Frontal cortex (tissue), 4 donors: ENCODE measurements at places on chromosomes 12 and 14. TPM values are rescaled to one million over a fixed set of nuclear protein-coding genes. Genes with fewer than 3 reads are reported as not detected.

- DNase-seq, result no peak
Measured at GRCh38 chr12:69661386-69661785, 37.7 kb downstream of the BEST3 start.

RSRC2 gene
- 62.0 TPM for total RNA-seq

MFAP5 gene
- 0.41 TPM for total RNA-seq

- no peak for DNase-seq
Measured at GRCh38 chr14:58297412-58297761, 968 bp upstream of the ARID4A start.

DNA sequence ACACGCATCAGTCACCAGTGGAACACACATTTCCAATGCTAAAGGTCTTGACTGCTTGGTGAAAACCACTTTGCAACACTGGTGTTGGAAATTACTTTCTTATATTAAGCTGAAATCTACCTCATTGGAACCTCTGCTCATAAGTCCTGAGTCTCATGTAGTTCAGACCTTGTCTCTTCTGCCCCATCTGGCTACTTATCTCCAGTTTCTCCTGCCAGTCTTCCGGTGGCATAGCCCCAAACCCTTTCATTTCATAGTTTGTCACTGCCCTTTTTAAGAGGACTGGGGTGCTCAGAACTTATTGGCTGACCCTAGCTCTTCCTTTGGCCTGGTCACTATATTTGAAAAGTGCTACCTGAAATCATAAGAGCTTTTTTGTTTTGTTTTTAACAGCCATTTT, 43.7 kb downstream of the HELB start:
- DNase-seq, result no peak

VRTN gene
- not detected for total RNA-seq

GRCh38 chr12:51378749-51379148, 12.5 kb downstream of the GALNT6 start:
- no peak for DNase-seq

GRCh38 chr14:91246051-91246852, 1.7 kb upstream of the GPR68 start:
- DNase-seq, result no peak

DNA sequence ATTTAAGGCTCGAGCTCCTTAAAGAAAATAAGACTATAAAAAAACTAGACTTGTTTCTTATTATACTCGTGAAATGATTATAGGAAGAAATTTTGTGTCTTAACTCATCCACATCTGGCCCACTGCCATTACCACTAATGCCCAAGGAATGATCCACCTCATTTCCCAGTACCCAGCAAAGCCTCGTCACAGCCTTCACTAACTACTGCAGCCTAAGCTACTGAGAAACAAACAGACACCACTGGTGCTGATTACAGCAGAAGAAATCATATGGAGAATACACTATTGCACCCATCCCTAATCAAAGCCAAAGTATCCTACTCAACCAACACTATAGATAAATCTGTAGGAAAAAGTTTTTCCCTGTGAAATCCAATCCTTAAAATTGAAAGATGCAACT, 205.3 kb upstream of the NAV3 start:
- DNase-seq, result no peak

- DNase-seq, result no peak
Measured at GRCh38 chr14:61630399-61631044, 64.8 kb upstream of the HIF1A start.

CCDC197 gene
- not detected for total RNA-seq

DNA sequence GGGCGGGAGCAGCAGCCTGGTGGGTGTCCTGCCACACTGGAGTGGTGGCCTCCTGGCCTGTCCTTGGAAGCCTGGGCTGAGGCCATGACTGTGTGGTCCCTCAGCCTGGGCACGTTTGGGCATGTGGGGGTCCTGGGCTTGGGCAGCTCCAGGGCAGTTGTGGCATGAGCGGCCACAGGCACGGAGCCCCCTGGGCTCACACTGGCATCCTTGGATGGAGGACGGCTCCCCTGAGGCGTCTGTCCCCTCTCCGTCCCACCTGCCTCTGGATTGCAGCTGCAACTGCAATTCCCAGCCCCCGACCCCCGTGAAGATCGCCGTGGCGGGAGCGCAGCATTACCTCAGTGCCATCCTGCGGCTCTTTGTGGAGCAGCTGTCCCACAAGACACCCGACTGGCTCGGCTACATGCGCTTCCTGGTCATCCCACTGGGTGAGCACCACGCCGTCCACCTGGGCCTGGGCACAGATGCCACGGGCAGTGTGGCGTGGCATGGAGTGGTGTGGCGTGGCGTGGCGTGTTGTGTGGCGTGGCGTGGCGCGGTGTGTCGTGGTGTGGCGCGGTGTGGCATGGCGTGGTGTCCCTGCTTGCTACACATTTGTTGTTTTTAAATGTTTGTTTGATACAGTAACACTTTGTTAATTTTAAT, 15.1 kb upstream of the TEX22 start:
- DNase-seq, result no peak

COX8C gene
- not detected for total RNA-seq

DNA sequence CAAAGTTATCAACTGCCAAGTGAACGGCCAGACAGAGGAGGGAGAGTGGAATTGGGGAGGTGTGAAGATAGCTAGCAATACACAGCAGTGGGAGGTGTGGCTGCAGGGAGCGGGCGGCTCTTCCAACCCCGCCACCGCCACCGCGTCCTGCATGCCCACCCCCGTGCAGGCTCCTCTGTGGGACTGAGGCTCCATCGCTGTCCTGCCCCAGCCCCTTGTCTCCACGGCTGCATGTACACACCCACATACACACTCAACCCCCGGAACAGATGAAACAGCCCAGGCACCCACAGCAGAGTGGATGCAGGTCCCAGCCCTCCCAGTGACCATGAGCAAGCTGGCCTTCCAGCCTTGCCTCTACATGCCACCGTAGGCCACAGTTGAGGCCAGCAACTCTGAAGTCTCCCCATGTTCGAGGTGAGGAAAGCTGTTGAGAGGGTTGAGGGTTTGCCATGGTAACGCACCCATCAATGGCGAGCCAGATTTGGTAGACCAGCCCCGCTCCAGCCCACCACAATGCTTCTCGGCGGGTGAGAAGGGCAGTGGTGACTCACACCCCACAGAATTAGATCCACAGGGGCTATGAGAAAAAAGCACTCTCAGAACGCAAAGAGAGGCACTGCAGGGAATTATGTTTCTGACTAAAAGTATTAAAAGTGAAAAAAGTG, 39.3 kb downstream of the PITPNM2 start:
- no peak for DNase-seq

CLEC14A gene
- total RNA-seq, result 4.5 TPM

GRCh38 chr12:65472079-65472478, 193.6 kb downstream of the MSRB3 start:
- no peak for DNase-seq

DNA sequence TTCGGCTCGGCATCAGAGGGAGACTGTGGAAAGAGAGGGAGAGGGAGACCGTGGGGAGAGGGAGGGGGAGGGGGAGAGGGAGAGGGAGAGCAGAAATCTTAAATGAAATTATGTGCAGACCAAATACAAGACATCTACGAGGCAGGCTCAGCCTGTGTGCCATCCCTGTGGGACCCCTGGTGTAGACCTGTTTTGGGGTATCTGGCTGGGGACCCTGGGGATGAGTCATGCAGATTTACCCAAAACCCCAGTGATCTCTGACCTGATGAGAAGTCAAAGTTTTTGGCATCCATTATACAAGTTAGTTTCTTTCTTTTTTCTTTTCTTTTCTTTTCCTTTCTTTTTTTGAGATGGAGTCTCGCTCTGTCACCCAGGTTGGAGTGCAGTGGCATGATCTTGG, 44.4 kb downstream of the ADGRD1 start:
- no peak for DNase-seq
